Activated T-helper 17 cell treated with anti-CD3 and anti-CD28 coated beads, Interleukin-2, amount 50 U/mL, for 72 hours (primary cell): ENCODE measurements at places on chromosomes 7 and 10.

DNA sequence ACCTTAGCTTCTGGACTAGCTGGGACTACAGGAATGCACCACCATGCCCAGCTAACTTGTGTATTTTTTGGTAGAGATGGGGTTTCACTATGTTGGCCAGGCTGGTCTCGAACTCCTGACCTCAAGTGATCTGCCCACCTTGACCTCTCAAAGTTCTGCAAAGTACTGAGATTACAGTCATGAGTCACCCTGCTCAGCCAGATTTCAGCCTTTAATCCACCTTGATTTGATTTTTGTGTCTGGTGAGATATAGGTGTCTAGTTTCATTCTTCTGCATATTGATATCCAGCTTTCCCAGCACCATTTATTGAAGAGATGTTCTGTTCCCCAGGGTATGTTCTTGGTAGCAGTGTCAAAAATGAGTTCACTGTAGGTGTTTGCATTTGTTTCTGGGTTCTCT lies 20.1 kb upstream of the CYP3A7 start:
- no peak for ATAC-seq

GRCh38 chr10:132946-133898 lies 2.0 kb upstream of the ZMYND11 start:
- ATAC-seq = no peak

- no peak for ATAC-seq
Observed at GRCh38 chr10:132542819-132543218, 5.2 kb downstream of the INPP5A start.

- ATAC-seq = peak; percentile 48
Observed at GRCh38 chr10:110919349-110919931, at the start of gene SHOC2. TSS of gene SHOC2 (plus strand) at chr10:110919604. CDS start at chr10:110964359, 44,755 bp downstream.

GRCh38 chr7:111858331-111858730 lies 296.0 kb upstream of the IMMP2L start:
- ATAC-seq = no peak

- peak; percentile 87 for ATAC-seq
Observed at GRCh38 chr7:22173685-22174573, 183.0 kb downstream of the RAPGEF5 start.

DNA sequence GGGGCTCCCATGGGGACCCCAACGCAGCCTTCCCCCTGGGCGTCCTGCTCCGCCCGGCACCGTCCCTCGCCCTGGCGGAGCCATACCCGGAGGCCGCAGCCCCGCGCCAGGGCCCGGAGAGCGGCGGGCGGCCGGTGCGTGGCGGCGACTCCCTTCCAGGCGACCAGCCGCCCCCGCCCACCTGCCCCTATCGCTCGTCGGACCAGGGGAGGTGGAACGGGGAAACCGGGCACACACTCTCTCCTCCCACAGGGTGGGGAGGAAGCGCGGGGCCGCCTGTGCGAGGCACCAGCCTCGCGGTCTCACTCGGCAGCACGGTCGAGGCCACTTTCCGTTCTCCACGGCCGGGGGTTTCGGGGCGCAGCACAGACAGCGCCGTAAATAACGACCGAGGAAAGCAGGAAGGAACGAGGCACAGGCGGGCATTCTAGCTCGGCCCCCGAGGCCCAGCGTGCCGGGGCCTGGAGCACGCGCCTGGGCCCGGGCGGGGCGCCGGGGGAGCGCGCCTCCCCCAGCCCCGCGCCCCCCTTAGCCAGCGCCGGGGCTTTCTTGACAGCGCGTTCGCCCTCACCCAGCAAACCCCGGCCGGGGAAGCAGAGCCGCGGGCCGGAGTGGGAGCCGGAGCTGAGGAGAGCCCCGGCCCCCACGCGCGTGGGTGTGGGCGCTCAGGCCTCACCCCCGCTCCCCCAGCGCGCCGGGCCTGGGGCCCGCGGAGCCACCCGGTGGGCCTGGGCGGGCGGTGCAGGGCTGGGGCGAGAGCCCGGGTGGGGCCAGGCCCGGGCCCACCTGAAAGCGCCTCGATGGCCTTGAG lies 936 bp downstream of the IGF2BP3 start:
- peak; percentile 34 for ATAC-seq

DNA sequence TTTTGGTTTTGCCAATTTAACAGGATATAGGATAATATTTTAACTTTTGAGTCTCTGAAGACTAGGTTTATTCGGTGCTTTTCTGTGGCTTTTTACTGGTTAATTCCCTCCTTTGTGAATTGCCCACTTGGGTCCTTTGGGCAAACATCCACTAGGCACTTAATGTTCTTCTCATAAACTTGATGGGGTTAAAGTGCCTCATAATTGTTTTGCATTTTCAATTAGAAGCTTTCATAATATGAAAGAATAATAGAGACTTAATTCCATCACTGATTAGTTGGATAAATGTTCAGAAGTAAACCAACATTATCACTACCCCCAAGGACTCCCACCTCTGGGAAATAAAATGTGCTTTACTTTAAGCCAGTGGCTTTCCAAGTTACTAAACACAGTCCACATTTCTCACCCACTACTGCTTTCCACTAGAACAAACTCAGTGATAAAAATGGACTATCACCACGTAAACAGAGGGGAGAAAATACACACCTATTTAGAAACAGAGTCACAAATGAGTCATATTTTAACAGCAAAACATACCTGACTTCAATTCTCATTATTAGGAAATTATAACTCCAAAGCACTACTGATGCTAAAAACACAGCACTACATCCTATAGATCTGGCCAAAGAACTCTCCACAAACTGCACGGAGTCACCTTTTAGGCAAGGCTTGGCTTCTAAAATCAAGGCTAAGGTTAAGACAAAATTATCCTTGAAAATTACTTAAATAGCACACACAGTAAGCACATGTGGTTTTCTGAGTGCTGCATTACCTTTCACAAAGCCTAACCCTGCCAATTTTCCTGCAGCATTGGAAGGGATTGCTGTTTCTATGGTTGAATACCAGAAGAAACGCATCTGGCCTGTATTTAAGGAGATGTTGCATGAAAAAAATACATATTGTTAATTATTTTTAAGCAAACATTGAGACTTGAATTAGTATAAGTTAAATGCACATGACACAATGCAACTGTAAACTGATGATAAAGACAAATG lies 41.2 kb downstream of the PARD3 start:
- no peak for ATAC-seq

DNA sequence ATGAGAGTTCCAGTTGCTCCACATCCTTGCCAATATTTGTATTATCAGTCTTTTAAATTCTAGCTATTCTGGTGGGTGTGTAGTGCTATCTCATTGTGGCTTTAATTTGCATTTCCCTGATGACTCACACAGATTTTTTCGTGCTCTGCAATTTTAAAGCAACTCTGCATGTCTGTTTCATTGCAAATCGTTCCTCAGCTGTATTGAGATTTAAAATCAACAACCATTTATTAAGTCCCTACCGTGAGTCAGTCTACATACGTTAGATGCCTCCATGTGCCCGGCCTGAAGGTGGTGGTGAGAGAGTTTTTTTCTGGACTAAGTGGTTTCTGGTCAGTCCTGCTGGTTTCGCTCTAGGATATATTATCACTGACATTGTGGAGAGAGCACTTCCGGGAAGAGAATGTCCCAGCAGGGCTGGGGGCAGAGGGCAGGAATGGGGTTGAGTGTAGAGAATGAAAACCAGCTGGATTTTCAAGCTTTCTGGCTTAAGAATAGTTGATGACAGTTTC lies 8.4 kb upstream of the HYCC1 start:
- ATAC-seq = peak; percentile 24
